ENCODE measurements at places on chromosomes 1 and 21.

DNA sequence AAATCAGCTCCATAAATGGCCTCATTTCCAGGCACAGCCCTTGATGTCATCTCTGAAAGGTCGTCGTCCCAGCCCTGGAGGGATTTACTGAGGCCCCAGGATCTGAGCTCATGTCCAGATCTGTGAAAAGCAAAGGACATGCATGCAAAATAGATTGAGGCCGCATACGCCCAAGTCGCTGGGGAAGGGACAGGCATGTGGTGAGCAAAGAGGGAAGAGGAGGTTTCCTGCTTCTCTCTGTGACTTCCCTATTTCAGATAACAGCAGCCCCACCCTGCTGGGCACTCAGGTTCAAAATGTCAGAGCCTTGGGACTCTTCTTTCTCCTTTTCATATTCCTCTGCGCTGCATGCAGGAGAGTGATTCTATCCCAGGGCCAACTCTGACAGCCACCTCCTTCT, 197.2 kb downstream of the ADSS2 start:
- DNase-seq = peak; percentile 90

GRCh38 chr1:161864577-161864976, 98.5 kb downstream of the ATF6 start:
- DNase-seq = no peak

GRCh38 chr1:155176544-155177071, 3.0 kb downstream of the TRIM46 start:
- DNase-seq = peak; percentile 83

GRCh38 chr1:73998348-73998959, 199.5 kb downstream of the LRRIQ3 start:
- peak; percentile 16 for DNase-seq

DNA sequence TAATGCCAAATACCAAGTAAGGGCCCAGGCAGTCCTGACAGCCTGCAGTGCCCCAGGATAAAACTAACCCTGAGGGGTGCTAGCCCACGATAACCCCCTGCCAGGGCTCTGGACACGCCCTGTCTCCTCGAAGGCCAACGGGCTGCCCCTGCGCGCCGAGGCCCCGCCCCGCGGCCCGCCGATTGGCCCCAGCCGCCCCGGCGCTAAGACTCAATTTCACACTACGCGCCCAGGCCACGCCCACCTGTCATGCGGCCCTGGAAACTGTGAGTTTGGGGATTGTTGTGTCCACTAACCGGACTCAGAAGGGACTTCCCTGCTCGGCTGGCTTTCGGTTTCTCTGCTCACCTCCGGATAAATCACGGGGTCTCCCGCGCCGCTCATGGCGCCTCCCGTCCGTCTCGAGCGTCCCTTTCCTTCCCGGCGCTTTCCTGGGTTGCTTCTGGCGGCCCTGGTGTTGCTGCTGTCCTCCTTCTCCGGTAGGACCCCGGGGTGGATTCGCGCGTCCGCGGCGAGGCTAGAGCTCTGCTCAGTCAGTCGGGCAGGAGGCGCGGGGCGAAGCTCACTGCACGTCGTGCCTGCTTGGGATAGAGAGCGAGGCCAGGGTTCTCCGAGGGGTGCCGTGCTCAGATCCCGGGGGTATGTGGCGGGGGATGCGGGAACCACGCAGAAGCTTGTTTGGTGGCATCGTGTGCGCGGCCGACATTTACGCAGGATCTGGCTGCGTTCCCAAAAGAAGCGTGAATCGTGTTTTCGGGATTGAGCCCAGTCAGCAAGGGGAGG, at the start of gene CR1L:
CR1L (plus strand) TSS at position 282 of the 783 bp plus-strand sequence; CDS start at position 383, 101 bp downstream.
- DNase-seq = peak; percentile 83

- no peak for DNase-seq
Measured at GRCh38 chr1:89279011-89279466, 6.4 kb upstream of the GBP5 start.

DNA sequence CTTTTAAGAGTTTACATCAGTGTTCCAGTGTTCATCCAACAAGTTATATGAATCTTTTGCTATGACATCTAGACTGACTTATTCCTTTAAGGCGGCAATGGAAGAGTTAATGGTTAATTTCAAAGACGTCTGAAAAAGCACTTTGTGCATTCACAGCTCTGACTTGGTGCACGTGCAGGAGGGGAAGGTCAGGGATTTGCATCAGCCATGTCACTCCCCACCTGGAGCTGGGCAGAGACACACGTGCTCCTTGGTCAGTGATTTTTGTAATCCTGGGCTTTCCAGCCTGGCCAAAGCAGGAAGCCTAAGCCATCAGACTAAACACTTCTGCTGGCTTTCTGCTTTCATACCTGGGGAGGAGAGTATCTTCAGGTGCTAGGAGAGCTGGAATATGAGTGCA, 96.3 kb downstream of the ST3GAL3 start:
- no peak for DNase-seq

GRCh38 chr1:25856856-25857255, 2.4 kb downstream of the AUNIP start:
- DNase-seq = no peak

DNA sequence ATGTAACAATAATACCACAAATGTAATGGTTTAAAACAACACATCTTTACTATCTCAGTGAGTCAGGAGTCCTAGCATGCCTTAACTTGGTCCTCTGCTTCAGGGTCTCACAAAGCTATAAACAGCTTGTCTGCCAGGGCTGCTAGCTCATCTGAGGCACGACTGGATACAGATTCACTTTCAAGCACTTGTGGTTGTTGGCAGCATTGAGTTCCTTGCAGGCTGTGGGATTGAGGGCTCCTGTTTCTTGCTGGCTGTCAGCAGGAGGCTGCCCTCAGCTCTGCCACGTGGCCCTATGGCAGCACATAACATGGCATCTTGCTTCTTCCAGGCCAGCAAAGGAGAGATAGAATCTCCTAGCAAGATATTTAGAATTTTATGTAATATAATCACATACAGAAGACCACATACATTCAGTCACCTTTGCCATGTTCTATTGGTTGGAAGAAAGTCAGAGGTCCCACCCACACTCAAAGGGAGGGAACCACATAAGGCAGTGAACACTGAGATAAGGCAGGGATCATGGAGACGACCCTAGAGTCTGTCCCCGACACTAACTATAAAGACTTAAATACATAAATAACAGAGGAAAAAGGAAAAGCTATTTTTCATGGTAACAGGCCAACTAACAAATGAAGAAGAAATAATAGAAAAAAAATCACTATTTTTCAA, 18.9 kb upstream of the IPP start:
- DNase-seq = no peak

- no peak for DNase-seq
Measured at GRCh38 chr1:99600782-99601181, 45.1 kb upstream of the PALMD start.

DNA sequence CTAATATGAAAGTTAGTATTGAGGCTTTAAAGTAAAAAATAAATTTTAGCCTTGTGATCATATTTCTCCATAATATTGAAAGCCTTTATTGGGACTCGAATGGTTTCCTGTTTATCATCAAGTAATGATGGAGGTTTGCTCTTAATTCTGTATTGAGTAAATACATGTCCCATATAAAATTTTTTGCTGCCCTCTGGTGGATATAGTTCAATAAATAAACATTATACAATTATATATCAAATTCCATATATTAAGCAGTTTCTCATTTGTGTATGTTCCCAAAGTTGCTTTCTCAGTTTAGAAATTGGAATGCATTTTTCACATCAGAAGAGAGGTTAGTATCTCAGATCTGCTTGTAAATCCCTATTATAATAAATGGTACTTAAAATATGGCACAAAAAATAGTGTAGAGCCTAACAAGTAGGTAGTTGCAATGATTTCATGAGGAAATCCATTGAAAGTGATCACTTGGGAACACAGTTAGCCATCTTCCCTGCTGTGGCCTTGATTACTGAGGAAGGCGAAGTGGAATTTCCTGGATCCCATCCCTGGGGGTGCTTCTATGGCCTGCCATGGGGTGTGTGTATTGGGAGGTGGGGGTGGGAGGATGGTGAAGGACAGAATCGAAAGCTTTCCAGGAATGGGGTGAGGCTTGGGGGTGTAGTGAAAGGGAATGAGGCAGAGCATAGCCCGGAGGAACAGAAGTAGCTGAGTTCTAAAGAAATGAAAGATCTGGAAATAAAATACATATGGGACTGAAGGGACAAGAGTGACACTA, 84.1 kb upstream of the C21orf91 start:
- peak; percentile 62 for DNase-seq

DNA sequence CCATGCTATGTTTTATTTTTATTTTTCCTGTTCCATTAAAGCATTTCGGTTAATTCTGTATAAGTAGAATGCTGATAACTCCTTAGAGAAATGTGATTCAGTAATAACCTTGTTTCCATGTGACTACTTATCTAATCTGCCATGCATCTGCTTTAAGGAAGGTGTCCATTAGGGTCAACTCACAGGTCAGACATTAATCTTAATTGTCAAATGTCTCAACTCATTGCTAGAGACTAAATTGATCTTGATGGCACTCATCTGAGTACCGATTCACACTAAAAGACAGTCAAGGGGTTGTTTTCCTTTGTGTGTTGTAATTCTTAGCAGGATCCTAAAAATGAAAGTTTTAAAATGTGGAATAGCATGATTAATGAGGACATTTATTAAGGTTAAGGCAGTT, 41.8 kb downstream of the ITSN1 start:
- no peak for DNase-seq

DNA sequence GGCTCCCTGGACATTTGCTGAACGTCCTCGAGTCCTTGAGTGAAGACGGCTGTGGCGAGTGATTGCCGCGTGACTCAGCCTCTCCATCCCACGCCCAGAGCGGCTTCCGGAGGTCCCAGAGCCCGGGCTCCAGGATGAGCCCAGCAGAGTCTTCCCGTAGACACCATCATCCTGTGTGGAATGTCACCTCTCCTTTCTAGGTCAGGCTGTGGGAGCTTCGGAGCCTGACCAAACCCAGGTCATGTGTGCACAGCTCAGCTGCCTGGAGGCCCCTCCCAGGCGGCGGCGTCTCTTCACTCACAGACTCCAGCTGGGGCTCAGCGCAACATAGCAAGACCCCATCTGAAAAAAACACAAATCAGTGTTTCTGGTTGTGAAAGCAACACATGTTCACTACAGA, 38.2 kb downstream of the PRKCZ start:
- no peak for DNase-seq

DNA sequence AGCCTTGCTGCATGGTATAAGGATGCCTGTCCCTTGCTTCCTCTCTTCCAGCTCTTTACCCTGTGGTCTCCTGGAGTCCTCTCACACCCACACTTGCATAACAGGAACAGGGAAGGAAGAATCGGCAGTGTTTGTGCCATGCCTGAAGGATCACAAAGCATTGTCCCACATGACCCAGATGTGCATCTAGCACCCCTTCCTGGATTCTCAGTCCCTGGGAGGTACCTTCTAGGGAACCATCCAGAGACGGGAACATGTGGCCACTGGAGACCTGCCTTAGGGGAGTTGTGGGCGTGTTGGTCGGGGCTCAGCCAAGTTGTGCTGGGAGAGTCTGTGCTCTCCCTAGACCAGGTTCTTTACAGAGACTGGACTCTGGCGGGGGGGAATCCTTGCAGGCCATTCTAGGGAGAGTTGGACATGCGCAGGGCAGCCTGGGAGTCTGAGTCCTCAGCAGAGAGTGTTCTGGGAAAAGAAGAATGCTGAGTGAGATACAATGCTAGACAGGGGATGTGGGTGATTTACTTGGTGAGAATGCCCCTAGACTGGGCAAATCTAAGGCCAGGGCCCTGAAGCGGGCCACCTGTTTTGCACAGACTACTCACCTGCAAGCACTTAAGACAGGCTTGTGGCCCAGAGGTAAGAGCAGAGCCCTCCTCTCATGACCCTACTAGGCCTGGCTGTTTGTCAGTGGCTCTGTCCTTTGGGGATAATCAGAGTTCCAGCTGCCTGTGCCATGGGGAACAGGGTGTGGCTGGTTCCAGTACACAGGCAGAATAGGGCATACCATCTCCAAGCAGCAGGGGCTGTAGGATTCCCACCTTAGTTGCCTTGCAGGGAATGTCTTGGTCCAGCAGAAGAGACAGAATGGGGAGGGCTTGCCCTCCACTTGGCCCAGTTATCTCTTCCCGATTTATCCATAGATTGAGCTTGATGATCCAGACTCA, 89.8 kb downstream of the MAN1C1 start:
- DNase-seq = peak; percentile 44

- peak; percentile 65 for DNase-seq
Measured at GRCh38 chr1:9010781-9011323, 15.4 kb downstream of the SLC2A7 start.

GRCh38 chr1:72435025-72435424, 152.7 kb upstream of the NEGR1 start:
- no peak for DNase-seq

- no peak for DNase-seq
Measured at GRCh38 chr1:11527541-11528452, 48.8 kb downstream of the DISP3 start.

GRCh38 chr1:66549017-66549416, 15.1 kb downstream of the SGIP1 start:
- DNase-seq = no peak

- DNase-seq = no peak
Measured at GRCh38 chr1:2916706-2917105, 104.6 kb upstream of the ACTRT2 start.

GRCh38 chr1:171424494-171424893, 60.8 kb upstream of the PRRC2C start:
- DNase-seq = no peak

- no peak for DNase-seq
Measured at GRCh38 chr1:194535369-194535768, 1349.0 kb upstream of the B3GALT2 start.

GRCh38 chr1:232718928-232719927, 86.0 kb upstream of the MAP10 start:
- DNase-seq = no peak

GRCh38 chr1:17857996-17858395, 102.9 kb downstream of the ACTL8 start:
- no peak for DNase-seq
